ENCODE measurements at places on chromosomes 6 and 20.

- DNase-seq = no peak
Measured at GRCh38 chr6:141313986-141314385, 818.7 kb upstream of the GJE1 start.

- DNase-seq = no peak
Measured at GRCh38 chr6:64330694-64331307, 695.2 kb downstream of the PHF3 start.

GRCh38 chr6:28269492-28269891 lies 2.5 kb downstream of the ZSCAN26 start:
- DNase-seq = no peak

DNA sequence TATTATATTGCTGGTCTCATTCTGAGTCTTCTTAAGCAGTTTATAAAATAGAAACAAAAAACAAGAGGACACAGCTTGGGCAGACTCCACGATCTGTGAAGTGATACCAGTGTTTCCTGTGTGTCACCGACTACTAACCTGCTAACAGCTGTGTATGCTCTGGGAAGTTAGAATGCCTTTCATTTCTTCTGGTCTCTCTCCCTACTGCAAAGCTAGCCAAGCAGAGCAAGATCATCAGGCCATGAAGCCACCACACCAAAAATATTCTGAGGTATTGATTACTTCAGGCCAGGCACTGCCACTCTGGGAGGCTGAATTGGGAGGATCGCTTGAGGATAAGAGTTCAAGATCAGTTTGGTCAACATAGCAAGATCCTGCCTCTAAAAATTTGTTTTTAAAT lies 46.9 kb upstream of the SMIM29 start:
- no peak for DNase-seq

GRCh38 chr6:97021194-97021593 lies 96.7 kb downstream of the KLHL32 start:
- DNase-seq = no peak

DNA sequence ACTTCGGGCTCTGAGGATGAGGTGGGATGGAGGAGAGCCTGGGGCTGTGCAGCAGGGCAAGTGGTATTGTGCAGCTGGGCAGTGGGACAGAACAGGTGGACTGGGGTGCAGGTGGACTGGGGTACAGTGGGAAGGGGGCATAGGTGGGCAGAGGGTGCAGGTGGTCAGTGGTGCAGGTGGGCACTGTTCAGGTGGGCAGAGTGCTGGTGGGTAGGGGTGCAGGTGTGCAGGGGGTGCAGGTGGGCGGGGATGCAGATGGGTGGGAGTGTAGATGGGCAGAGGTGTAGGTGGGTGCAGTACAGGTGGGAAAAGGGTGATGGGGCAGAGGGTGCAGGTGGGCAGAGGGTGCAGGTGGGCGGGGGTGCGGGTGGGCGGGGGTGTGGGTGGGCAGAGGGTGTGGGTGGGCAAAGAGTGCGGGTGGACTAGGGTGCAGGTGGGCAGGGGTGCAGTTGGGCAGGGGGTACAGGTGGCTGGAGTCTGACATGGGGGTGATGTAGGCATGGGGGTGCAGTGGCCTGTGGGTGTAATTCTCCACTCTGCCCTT lies 20.4 kb downstream of the BHLHE23 start:
- no peak for DNase-seq

DNA sequence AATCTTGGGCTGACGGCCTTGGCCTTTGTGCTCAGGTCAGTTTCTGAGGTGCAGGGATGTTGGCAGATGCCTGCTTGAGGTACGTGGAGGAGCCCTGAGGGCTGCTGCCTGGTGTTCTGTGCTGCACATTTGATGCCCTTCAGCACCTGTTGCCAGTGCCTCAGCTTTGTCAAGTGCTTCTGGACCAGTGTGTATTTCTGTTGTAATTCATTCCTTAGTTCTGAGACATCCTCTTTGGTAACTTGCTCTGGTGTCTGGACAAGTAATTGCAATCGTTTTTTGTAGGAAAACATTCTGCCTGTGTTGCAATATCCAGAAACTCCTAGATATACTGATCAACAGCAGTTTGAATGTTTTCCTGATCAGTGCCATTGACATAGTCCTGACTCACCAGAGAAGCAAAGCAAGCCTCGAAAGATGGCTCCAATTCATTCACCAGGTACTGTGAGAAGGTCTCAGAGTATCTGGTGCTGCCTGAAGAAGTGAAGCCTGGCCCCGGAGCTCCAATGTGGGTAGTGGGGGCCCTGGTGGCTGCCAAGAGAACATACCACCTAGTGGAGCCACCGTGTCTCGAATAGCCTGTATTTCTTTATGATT lies 26.7 kb downstream of the ZNF337 start:
- DNase-seq = no peak

DNA sequence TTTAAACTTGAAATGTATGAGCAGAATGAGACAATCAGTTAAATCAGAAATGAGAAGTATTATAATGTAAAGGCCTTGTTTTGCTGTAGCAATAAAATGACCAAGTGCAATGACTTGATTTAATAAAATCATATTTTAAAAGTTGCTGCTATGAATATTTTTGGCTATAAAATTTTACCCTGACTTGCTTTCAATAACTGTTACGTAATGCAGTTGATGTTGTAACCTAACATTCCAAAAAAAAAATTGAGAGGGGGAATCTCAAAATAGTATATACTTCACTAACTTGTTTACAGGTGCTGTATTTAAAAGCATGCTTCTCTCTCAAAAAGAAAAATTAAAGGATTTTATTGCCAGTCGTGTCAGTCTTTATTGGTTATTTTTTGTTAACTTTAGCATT lies 71.6 kb upstream of the ADGRF4 start:
- no peak for DNase-seq

Data from activated T-cell treated with anti-CD3 and anti-CD28 coated beads for 1 hour (primary cell).